ENCODE measurements at places on chromosomes 5 and 9.

GRCh38 chr9:132597073-132597775, 14.8 kb downstream of the BARHL1 start:
- H3K4me1 ChIP-seq, result no peaks in the 10 kb centered on the region
- no peak overlapping the region for H3K4me3 ChIP-seq
- H3K27ac ChIP-seq, result no peak overlapping the region
- DNase-seq, result no peak
- H3K27me3 ChIP-seq, result peaks cover 5% of the 10 kb centered on the region

GRCh38 chr5:173720953-173721600, 104.6 kb upstream of the BOD1 start:
- peaks cover 10% of the 10 kb centered on the region for H3K27me3 ChIP-seq
- H3K4me1 ChIP-seq, result peaks cover 14% of the 10 kb centered on the region
- H3K27ac ChIP-seq, result no peak overlapping the region
- no peak for DNase-seq
- H3K4me3 ChIP-seq, result no peak overlapping the region
- no peaks in the 10 kb centered on the region for H3K36me3 ChIP-seq

- peak overlapping the region; percentile 76 for H3K4me3 ChIP-seq
- H3K4me1 ChIP-seq, result peaks cover 41% of the 10 kb centered on the region
- H3K27me3 ChIP-seq, result no peaks in the 10 kb centered on the region
- DNase-seq, result peak; percentile 51
- H3K36me3 ChIP-seq, result peaks cover 5% of the 10 kb centered on the region
Measured at GRCh38 chr5:54646356-54647101, 129.0 kb downstream of the SNX18 start.

GRCh38 chr9:121738411-121738810, 87.0 kb downstream of the DAB2IP start:
- H3K27me3 ChIP-seq, result peaks cover 15% of the 10 kb centered on the region
- no peak overlapping the region for H3K4me3 ChIP-seq
- no peak overlapping the region for H3K27ac ChIP-seq

- H3K4me1 ChIP-seq, result no peaks in the 10 kb centered on the region
- no peak for DNase-seq
- H3K27ac ChIP-seq, result no peak overlapping the region
- no peak overlapping the region for H3K4me3 ChIP-seq
- H3K36me3 ChIP-seq, result no peaks in the 10 kb centered on the region
Measured at GRCh38 chr9:87579781-87580541, 82.3 kb downstream of the DAPK1 start.

DNA sequence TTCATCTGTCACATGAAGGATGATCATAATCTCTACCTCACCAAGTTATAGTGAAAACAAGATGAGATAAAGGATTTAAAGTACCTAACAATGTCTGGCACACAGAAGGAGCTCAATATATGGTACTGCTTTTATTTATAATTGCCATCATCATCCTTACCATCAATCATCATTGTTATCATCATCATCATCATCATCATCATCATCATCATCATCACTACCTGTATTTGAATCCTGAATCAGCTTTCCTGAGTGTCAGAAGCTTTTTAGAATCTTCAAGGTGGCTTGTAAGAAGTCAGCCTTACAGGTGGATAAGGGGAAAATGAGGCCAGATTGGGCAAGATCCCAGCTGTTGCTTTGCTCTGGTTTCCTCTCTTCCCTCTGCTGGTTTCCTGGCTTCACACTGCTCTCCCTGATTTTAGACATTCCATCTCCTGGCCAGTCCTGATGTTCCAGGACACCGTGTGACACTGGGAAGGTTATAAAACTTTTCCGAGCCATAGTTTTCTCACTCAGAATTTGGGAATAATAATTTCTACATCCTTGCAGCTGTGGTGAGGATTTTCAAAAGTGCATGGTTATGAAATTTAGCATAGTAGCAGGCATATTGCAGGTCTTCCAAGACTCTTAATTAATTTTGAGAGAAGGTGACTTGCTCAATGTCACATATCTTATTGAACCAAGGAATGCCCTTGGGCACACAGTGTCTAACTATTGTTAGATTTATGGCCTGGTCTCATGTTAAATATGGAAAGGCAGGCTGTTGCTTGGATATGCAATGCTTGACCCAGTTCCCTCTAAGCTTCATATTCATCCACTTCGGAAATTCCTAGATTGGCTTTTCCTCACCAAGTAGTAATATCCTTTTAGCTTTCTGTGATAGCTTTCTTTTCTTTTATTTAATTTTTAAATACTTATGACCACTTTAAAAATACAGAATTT, 160.7 kb downstream of the TMEM38B start:
- DNase-seq, result no peak
- H3K27ac ChIP-seq, result no peak overlapping the region
- H3K4me3 ChIP-seq, result no peak overlapping the region
- H3K4me1 ChIP-seq, result peaks cover 15% of the 10 kb centered on the region
- H3K36me3 ChIP-seq, result peaks cover 8% of the 10 kb centered on the region

GRCh38 chr5:139678751-139679750, 30.9 kb downstream of the CXXC5 start:
- H3K4me1 ChIP-seq, result peaks cover 36% of the 10 kb centered on the region
- DNase-seq, result no peak
- H3K36me3 ChIP-seq, result peaks cover 16% of the 10 kb centered on the region
- H3K4me3 ChIP-seq, result no peak overlapping the region

- H3K36me3 ChIP-seq, result peaks cover 21% of the 10 kb centered on the region
- no peaks in the 10 kb centered on the region for H3K27me3 ChIP-seq
- H3K4me1 ChIP-seq, result peaks cover 31% of the 10 kb centered on the region
- no peak overlapping the region for H3K4me3 ChIP-seq
- peak overlapping the region; percentile 16 for H3K27ac ChIP-seq
Measured at GRCh38 chr5:177490311-177490991, 7.0 kb downstream of the PDLIM7 start.

DNA sequence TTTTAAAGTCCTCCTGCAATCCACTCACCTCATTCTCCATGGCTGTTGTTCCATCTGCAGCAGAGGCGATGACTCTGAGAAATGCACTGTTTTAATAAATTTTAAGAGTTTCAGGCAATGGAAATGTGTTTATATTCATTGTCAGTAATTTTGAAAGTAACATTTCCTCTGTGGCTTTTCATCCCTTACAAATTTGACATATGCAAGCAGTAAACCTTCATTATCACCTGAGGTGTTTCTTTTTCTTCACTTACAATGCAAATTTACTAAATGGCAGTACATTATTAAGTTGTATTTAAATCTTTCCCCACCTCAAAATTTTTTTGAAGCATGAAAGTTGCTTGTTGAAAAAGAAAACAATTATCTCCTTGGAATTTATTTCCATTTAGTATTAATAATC, 136.9 kb downstream of the DIRAS2 start:
- no peaks in the 10 kb centered on the region for H3K27me3 ChIP-seq
- H3K4me1 ChIP-seq, result peaks cover 4% of the 10 kb centered on the region
- no peak overlapping the region for H3K27ac ChIP-seq
- H3K36me3 ChIP-seq, result no peaks in the 10 kb centered on the region

DNA sequence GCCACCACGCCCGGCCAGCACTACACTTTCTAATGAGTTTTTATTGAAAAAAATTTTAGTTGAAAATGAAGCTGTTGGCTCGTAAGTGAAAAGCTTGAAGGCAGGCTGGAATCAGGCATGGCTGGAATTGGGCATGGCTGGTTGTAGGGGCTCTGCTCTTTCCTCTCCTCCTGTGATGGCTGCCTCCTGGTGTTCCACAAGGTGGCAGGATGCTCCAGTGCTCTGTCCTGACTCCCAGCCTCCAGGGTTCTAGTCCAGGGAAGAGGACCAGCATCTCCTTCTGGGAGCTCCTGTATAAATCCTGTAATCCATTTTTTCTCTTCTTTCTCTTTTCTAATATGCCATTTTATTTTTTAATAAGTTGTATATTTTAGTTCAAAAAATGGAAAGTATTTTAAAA, 57.2 kb upstream of the DHFR start:
- no peak overlapping the region for H3K4me3 ChIP-seq
- no peaks in the 10 kb centered on the region for H3K4me1 ChIP-seq
- no peaks in the 10 kb centered on the region for H3K27me3 ChIP-seq
- DNase-seq, result no peak
- H3K36me3 ChIP-seq, result peaks cover 27% of the 10 kb centered on the region

- peaks cover 25% of the 10 kb centered on the region for H3K4me1 ChIP-seq
- no peak for DNase-seq
- H3K27ac ChIP-seq, result no peak overlapping the region
Measured at GRCh38 chr5:606061-606460, 6.1 kb upstream of the CEP72 start.

GRCh38 chr5:113612060-113612496, 98.6 kb downstream of the YTHDC2 start:
- no peak overlapping the region for H3K4me3 ChIP-seq
- no peak for DNase-seq
- H3K4me1 ChIP-seq, result no peaks in the 10 kb centered on the region
- H3K27ac ChIP-seq, result no peak overlapping the region

- no peaks in the 10 kb centered on the region for H3K4me1 ChIP-seq
- H3K36me3 ChIP-seq, result no peaks in the 10 kb centered on the region
- no peak for DNase-seq
- no peak overlapping the region for H3K4me3 ChIP-seq
- H3K27me3 ChIP-seq, result peaks cover 12% of the 10 kb centered on the region
Measured at GRCh38 chr9:89612566-89613278, 7.9 kb downstream of the GADD45G start.

- no peak overlapping the region for H3K4me3 ChIP-seq
- H3K27ac ChIP-seq, result no peak overlapping the region
- H3K27me3 ChIP-seq, result no peaks in the 10 kb centered on the region
- H3K4me1 ChIP-seq, result no peaks in the 10 kb centered on the region
- H3K36me3 ChIP-seq, result no peaks in the 10 kb centered on the region
Measured at GRCh38 chr5:128784726-128785125, 180.6 kb upstream of the SLC27A6 start.

Data from memory B cell (primary cell).